ENCODE measurements at places on chromosomes 5 and 9.

GRCh38 chr9:106019039-106019680 lies 324.8 kb downstream of the TMEM38B start:
- no peak for DNase-seq

DNA sequence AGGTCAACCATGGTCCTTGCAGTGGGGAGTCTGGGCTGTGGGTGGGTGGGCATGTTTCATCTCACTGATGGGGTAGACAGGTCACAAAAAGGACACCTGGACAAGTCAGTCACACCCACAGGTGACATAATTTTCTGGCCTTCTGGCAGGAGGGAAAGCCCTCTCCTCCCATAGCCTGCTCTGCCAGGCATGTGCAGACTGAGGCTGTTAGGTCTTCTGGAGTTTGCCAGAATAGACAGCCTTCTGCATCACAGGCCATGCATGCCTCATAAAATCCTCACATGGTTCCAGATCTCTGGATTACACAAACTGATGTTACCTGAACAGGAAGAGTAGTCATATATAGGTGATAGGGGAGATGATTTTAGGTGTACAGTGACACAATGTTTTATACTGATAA lies 49.1 kb downstream of the ARHGAP26 start:
- DNase-seq, result no peak

DNA sequence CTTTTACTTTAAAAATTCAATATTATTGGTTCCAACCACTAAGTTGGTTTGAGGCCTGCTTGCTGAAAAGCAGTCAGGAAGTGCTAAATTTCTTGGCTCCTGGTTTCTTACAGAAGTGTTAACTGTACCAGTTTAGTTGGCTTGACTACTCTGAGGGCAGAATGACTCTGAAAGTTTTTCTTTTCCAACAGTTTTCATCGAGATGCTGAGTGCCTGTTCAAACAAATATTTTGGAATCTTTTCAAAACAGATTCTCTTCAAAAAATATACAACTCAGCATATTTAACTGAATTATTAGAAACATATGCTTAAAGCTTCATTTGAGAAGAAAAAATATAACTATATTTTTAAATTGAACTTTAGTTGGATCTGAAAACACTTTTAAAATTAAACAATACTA lies 37.0 kb downstream of the SLC38A9 start:
- no peak for DNase-seq

GRCh38 chr5:134502259-134502658 lies 23.2 kb upstream of the JADE2 start:
- DNase-seq, result no peak
